ENCODE measurements at places on chromosomes 5 and 9.

DNA sequence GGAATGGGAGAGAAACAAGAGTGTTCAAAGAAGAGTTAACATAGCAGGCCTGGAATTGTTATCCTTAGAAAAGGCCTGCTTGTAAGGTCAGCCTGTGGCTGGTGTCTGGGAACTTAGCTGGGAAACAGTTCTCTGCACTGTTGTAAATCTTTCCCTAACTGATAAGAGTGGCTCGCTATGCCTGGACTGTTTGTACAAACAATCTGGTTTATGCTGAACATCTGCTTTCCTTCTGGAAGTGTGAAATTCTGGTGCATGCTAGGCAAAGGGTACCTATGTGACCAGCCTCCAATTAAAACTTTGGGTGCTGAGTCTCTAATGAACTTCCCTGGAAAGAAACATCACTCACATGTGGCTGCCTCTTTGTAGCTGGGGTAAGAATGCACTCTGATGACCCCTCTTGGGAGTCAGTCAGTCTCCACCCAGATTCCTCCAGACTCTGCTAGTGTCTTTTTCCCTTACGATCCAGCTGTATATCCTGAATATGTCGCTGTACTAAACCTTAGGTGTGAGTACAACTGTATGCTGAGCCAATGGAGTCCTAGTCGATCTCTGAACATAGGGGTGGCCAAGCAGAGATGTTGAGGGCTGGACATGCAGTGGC is 16.5 kb downstream of the SPARC start:
- DNase-seq, result no peak

GRCh38 chr5:154309805-154310204 is 119.3 kb downstream of the GALNT10 start:
- no peak for DNase-seq

DNA sequence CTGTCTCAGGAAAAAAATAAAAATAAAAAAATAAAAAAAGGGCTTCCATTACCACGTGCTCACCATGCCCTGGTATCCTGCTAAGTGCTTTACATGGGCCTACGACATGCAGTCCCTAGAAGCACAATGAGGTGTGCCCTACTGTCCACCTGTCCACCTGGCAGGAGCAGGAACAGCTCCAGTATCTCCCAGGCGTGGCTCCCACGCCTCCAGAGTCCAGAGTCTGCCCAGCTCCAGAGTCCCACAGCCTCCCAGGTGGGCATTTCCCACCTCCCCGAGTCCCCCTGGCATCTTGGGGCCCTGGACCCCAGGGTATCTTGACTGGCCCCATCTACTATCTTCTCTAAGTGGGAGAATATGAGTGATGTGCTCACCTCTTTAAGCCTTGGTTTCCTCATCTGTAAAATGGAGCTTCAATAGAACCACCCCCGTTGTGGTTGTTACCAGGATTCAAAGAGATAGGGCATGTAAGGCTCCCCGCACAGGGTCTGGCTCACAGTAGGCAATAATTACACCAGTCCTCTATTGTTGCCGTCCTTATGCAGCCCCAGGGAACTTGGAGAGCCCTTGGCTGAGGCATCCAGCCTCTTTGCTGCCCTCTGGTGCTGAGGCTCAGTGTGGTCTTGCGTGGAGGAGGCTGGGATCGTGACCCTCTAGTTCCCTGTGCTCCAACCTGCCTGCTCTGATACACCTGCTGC is 8.9 kb downstream of the CXCL14 start:
- peak; percentile 40 for DNase-seq

GRCh38 chr5:81846301-81846700 is 95.4 kb upstream of the SSBP2 start:
- no peak for DNase-seq

DNA sequence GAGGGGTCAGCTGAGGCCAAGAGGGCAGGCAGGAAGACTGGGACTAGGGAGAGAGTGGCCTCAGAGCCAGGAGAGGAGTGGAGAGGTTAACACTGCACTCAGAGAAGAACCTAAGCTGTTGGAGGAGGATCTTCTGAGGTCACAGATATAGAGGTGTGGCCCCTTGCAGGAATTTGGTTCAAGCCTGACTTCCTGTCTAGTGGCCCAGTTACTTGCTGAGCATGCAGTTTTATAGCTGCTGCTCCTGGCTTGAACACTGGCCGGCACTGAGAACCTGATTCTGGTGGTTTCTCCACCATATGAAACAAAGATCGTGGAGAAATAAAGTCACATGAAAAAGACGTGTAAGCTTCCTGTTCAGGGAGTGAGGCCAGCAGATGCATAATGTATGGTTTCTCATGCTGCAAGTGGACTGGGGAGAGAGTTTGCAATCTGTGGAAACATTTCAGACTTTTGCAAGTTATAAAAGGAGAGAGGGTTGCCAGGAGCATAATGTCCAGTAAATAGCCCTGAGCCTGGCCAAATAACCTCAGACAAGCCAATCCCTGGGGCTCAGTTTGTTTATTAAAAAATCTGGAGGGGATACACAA is 82.6 kb downstream of the GALNT10 start:
- DNase-seq, result peak; percentile 81

DNA sequence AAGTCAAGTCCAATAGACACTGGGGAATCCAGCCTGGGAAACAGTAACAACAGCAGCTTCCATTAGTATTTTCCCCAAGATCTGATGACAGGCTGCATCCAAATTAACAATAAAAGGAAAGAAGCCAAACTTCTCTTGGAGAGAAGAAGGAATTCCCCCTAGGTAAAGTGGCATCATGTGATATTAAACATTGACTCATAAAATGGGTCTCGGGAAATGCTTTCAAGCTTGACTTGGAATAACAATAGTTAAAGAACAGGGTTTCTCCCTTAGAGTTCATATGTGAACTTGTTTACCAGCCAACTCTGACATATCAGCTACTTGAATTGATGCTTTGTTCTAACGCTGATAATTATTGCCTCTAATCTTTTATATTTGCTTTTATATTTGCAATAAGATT is 45.4 kb downstream of the ENTREP1 start:
- DNase-seq, result no peak

GRCh38 chr5:93995126-93995621 is 253.8 kb upstream of the POU5F2 start:
- DNase-seq, result peak; percentile 90

DNA sequence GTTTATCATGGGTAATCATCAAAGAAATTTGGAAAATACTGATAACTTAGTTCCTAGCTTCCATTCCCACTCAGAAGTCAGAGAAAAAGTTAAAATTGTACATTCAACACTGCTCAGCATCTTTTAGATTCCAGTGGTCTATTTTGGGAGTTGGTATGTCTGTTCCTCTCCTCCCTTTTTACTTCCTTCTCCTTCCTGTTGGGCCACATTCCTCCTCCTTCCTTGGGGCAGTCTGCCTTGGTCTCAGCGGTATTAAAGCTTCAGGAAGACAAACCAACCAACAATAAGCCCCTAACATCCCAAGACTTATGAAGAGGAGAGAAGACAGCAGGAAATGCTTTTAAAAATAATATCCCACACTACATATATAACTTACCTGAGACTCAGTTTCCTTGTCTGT is 49.9 kb upstream of the SSBP2 start:
- no peak for DNase-seq

- no peak for DNase-seq
Measured at GRCh38 chr5:6900247-6901227, 187.3 kb downstream of the TENT4A start.

- no peak for DNase-seq
Measured at GRCh38 chr5:84137541-84137940, 247.1 kb downstream of the EDIL3 start.

- no peak for DNase-seq
Measured at GRCh38 chr9:128936171-128936865, 11.1 kb downstream of the DOLK start.

DNA sequence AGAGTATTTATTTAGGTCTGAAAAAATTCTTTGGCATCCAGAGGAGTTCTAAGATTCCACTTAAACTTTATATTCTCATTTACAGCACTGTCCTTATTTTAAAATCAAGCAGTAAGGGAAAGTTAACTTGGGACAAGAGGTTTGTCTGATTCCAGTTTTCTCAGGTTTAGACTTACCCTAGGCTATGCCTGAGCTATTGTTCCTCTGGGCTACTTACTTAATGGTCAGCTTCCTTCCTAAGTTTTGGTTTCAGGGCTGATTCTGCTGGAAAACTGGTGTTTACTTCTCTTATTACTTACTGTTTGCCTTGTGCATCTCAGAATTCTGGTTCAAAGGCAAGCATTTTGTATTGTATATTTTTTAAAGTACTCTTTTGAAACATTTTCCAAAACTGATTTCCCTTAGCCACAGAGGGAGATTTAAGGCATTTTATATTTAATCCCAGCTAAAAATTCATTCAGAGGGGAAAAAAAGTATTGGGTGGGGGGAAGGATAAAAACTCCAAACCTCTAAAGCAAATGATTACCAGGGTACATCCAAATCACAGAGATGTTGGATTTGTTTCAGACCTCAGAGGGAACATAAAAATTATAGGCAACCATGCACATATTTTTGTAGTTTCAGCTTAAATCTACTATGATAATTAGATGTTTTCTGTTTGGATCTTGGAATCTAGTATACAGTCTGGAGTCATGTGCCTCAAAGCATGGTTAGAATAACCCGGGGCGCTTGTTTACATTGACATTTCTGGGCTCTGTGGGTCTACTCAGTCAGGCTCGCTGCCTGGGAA is 290.0 kb downstream of the ARHGAP26 start:
- DNase-seq, result peak; percentile 37

DNA sequence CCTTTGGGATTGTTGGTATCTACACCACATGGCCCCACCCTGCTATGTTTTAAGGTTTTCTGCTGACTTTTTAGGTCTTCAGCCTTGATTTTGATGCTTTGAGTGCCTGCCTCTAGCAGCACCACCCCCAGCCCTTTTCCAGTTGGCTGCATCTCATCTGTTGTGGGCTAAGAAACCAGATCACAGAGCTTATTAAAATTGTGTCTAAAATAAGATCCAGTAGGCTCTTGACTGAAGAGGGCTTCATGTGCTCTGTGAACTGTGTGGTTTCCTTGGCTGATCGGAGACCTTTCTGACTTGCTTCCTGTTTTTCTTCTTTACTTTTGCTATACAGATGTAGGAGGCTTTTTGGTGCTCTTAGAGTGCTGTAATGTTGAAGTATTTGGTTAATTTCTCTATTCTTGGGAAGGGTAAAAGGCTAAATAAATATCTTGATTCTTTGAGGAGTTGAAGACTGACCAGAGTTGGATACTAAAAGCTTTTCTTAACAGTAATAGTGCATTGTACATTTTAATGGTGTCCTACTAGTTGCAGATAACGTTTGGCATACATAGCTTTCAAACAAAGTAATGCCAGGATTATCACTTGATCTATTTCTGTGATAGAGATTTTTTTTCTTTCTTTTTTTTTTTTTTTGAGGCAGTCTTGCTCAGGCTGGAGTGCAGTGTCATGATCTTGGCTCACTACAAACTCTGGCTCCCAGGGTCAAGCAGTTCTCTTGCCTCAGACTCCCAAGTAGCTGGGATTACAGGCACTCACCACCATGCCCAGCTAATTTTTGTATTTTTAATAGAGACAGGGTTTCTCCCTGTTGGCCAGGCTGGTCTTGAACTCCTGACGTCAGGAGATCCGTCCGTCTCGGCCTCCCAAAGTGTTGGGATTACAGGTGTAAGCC is 4.5 kb downstream of the UBE2D2 start:
- peak; percentile 30 for DNase-seq

DNA sequence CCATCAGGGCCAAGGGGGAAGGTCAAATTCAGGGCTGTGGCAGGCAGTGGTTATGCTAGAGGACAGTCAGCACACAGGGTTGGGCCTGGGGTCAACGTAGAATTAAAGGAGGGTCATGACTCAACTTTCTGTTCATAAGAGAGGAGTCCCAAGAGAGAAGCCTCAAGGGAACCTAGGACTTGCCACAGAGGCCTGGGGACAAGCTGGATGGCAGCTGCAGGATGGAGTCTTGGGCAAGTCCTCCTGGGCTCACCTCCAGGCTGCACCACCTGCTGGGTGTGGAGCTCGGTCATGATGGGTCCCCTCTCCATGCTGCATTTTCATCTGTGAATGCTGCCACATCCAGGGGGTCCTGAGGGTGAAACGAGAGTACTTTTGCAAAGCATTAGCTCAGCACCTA is 9.0 kb upstream of the WNK2 start:
- DNase-seq, result no peak

DNA sequence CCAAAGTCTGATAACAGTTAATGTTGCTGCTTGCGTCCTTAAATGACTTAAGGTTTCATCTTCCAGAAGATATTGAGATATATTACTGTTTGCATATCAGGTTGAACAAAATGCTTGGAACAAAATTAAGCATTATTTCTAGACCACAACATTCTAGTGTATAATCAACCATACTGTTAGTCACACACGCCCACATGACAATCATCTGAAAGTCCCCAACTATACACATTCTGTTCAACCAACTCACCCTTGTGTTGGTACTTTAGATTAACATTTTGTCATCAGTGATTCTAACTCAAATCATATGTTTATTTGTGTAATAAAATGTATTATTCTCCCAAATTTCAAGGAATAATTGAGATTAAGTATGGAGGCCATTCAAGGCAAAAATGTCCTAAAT is 47.3 kb downstream of the LURAP1L start:
- DNase-seq, result no peak

- DNase-seq, result no peak
Measured at GRCh38 chr5:175821790-175822211, 49.6 kb upstream of the CPLX2 start.

DNA sequence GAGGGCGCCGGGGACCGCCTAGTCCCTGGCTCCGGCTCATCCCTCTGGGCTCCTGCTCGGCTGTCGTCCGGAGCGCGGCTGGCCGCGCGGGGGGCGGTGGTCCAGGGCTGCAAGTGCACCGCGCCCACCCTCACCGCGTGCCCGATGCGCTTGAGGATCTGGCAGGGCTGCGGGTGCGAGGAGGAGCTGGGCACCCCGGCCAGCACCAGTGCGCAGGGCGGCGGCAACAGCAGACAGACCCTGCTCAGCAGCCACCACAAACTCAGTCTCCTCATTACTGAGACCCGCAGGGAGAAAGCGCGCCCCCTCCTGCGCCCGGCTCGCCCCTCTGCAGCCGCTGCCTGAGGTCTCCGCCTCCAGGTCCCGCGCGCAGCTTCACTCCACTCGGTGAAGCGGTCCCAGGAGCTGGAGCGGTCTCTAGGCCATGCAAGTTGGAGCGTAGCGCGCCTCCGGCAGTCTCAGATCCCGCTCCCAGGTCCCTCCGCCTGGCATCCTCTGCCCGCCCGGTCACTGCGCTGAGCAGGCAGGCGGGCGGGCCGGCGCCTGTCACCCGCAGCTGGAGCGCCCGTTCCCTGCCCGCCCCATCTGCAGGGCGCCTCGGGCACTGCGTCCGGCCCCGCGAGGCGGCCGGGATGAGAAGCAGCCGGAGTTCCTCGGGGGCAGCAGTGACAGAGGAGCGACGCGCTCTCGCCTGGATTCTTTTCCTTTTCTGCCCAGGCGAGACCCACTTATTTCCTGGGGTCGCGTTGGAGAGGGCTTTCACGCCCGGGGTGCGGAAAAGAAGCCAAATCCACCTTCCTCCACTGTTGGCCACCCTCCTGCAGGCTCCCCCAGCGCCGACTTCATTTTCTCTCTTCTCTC is 512 bp downstream of the GRIN3A start:
- no peak for DNase-seq

Measured in fibroblast of gingiva (primary cell).